ENCODE measurements at places on chromosomes 16 and 17. TPM values are rescaled to one million over a fixed set of nuclear protein-coding genes. Genes with fewer than 3 reads are reported as not detected.

DNA sequence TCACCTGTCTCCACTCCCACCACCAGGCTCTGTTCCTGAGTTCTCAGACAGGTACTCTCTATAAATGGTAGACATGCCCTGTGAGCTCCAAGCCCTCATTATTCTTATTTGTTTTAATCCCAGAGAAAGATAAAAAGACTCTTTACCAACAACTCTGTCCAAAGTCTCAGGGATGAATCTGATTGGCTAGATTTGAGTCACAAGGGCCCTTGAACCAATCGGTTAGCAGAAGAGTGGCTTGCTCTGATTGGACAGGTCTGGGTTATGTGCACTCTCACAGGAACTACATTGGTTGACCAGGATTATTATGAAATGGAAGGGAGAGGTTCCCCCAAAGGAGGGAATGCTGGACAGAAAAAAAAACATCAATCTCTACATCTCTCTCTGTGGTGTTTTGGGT, 7.5 kb downstream of the COTL1 start:
- DNase-seq: no peak

- DNase-seq: no peak
Measured at GRCh38 chr16:63244631-63245030, 1208.4 kb upstream of the CDH8 start.

Gene CCDC137
- total RNA-seq: 5.6 TPM

- no peak for DNase-seq
Measured at GRCh38 chr16:15032547-15033308, 23.1 kb downstream of the NTAN1 start.

GRCh38 chr17:44965481-44966234, 2.4 kb downstream of the C1QL1 start:
- no peak for DNase-seq
